GM12878 (cell line): ENCODE measurements at places on chromosomes 13 and 19. TPM values are rescaled to one million over a fixed set of nuclear protein-coding genes. Genes with fewer than 3 reads are reported as not detected.

The LIM2 gene
- not detected in 2 replicates for polyA plus RNA-seq

The TSSK6 gene
- 0.38 and 0.90 TPM in 2 replicates for polyA plus RNA-seq

The GPC6 gene
- polyA plus RNA-seq: not detected in 2 replicates

The LRRC63 gene
- 0.56 and 0.87 TPM in 2 replicates for polyA plus RNA-seq

The AMH gene
- 0.11 and 0.17 TPM in 2 replicates for polyA plus RNA-seq

The DKKL1 gene
- polyA plus RNA-seq: not detected in 2 replicates

DNA sequence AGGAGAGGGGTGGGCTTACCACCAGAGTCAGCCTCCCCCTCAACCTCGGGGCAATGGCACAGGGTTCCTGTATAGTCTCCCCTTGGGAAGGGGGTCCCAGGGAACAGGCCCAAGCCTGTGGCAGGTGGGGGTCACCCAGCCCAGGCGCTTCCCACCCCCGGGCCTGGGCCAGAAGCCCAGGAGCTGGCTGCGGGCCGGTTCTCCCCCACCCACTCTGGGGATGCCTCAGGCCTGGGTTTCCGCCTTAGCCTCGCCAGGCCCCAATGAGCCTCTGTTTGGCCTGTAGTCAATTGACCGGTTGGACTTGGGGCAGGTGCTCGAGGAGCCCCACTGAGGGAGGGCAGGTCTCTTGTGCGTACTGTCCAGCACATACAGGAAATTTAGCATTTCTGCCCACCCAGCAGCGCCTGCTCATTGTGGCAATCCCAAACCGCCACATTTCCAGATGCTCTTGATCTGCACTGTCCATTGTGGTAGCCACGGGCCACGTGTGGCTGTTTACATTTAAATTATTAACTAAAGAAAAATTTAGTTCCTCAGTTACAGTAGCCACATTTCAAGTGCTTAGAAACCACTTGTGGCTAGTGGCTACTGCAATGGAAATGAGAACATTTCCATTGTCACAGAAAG is 9.9 kb downstream of the LYL1 start:
- no peak for DNase-seq

- DNase-seq: no peak
Measured at GRCh38 chr19:42196011-42197001, 21.2 kb downstream of the DEDD2 start.

GRCh38 chr19:10565028-10565566 is 713 bp downstream of the KRI1 start:
- no peak for DNase-seq

DNA sequence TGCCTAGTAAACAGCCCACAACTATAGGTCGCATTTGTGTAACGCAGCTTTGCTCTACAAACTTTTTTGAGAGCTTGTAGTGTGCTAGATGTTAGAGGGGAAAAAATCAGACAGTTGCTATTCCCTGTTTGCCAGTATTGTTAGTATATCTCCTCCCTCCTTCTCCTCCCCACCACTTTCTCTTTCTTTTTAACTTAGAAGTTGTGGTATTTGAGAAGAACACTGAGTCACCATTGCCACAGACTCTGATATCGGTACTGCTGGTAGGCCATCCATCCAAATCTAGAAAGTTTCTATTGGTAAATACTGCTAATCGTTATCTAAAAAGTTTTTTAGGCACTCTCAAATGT is 666 bp downstream of the POMP start:
- DNase-seq: no peak

DNA sequence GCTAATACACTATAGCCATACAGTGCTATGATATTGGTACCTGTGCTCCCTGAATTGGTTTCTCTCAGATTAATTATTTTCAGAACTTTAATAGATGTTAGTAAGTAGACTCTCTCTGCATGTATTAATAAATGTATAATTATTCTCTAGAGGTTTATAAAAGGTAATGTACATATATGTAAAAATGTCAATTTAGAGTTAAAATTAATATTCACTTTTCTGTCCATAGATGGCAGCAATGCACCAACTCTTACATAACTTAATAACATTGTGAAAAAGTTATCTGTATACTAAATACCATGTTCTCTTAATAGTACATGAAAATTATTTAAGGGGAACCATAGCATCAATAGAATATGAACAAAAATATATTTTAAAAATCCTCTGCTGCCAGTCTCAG is 515.0 kb upstream of the KLHL1 start:
- no peak for DNase-seq

- DNase-seq: no peak
Measured at GRCh38 chr19:29476528-29476927, 49.3 kb upstream of the VSTM2B start.

DNA sequence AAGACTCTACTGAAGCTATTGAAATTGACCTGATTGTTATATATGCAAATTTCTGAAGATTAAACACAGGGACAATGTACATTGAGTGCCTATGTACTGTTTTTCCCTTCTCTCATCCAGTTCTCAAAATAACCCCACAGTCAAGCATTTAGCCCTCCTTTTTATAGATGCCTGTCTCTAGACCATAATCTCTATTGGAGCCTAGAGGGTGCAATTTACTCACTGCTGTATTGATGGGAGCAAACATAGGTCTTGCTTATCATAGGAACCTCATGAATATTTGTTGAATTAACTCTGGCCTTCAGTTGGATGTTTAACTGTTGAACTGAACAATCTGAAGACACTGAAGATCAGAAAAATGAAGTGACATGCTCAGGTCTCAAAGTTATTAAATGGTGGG is 183.0 kb downstream of the RFC3 start:
- DNase-seq: no peak

GRCh38 chr19:46288896-46289588 is 7.8 kb upstream of the HIF3A start:
- DNase-seq: no peak

- no peak for DNase-seq
Measured at GRCh38 chr19:38719761-38720558, 24.3 kb downstream of the CAPN12 start.

- DNase-seq: no peak
Measured at GRCh38 chr19:33000510-33000909, 28.5 kb downstream of the FAAP24 start.
